ENCODE measurements at places on chromosomes 3 and 15.

- no peak for DNase-seq
These were observed 24.2 kb downstream of the HDAC11 start for GRCh38 chr3:13504161-13504831.

GRCh38 chr3:58986654-58987053 is 63.2 kb downstream of the CFAP20DC start:
- DNase-seq, result no peak

DNA sequence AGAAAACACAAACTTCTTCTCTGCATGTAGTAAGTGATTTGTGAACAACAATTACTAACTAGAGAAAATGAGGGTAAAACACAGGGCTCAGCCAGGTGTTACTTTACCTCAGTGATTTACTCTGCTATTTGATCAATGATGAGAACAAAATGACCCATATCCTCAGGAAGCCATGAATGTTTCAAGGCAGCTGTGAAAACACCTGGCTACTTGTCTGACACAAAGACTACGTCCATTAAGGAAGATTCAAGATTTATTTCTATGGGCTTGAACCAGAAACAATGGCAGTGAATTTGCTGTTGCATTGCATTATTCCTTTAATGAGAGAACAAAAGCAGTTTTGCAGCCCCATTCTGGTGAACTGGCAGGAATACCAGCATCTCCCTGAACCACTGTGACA is 374.6 kb upstream of the ARL6 start:
- no peak for DNase-seq

GRCh38 chr3:66039590-66039887 is 821 bp upstream of the MAGI1 start:
- DNase-seq, result no peak

DNA sequence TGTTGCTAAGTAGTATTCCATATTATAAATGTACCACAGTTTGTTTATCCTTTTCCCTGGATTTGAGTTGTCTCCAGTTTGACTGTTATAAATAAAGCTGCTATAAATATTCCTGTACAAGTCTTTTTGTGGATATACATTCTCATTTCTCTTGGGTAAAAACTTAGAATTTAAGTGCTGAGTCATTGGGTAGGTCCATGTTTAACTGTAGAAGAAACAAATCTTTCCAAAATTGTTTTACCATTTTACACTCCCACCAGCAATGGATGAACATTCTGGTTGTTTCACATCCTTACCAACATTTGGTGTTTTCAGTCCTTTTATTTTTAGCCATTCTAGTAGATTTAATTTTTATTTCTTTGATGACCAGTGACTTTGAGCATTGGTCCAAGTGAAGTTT is 74.0 kb upstream of the TNFAIP8L3 start:
- DNase-seq, result no peak

DNA sequence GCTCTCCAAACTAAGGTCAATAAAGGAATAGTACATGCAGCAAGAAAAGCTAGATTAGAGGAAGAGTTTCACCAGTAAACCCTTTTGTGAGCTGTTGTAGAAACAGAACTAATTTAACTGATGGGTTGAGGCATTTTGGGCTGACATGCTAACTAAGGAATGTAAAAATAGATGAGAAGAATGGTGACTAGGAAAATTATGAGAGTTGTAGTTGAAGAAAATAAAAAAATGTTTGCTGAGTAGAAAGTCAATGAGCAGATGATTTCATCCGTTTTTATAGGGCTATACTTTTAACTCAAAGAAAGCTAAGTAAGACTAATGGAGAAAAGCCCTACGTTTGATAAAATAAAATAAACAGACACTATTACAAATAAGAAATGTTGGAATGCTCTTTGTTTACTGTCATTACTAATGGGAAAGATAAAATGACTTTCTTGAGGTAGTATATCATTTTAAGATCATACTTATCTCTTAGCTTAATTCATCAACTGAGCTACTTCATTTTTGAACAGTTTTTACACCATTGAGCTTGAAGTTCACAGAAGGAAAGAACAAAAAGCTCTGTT is 209.4 kb upstream of the DPH6 start:
- no peak for DNase-seq

DNA sequence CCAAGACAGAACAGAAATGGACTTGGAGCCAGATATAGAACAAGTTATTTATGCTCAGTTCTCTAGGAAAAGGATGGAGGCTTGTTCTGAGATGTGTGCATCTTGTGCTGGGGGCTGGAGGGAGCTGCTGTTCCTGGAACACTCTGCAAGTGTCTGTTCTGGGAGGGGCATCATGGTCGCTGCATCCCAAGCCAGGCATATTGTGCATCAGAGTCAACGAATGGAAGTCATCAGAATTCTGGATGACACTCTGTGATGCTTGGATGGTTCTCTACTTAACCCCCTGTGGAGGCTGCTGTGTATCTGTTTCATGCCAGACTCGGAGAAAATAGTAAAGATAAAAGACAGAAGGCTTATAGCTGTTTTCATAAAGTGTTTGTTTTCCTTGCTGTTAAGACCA is 34.7 kb downstream of the RPL22L1 start:
- no peak for DNase-seq

DNA sequence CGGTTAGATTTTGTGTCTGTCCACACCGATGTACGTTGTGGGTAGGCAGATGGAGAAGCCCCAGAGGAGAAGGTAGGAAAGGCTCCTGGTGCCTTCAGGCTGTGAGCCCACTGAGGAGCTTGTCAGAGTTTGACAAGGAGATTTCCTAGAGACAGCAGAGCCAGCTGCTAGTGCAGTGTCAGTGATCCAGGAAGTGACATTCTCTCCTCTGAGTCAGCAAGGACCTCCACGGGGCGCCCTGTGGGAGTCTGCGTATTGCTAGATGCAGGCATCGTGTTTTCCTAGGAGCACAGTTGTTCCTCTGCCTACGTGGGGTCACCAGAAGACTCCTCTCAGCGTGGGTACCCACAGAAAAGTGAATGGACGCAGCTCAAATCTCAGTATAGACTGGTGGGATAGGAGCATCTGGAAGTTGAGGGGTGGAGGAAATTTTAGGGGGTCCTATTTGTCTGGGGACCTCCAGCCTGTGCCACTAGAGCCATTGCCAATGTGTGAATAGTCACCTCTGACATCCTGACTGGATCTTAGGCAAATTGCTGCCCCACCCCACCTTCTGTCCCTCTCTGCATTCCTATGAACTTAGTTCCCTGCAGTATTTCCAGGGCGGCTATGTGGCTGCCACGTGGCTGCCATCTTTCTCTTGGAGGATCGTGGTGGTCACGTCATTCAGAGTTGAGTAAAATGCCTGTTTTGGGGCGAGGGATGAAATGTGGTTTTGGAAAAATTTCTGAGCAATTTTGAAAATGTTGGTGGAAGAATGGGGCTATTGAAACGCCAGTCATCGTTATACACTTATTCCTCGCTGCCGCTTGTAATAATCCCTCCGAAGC is 84.8 kb upstream of the KLHL25 start:
- DNase-seq, result no peak

GRCh38 chr3:185931777-185932612 is 5.8 kb downstream of the TRA2B start:
- peak; percentile 24 for DNase-seq

GRCh38 chr3:177893331-177893730 is 642.9 kb upstream of the KCNMB2 start:
- no peak for DNase-seq

GRCh38 chr3:101495552-101495951 is 17.5 kb downstream of the SENP7 start:
- no peak for DNase-seq

DNA sequence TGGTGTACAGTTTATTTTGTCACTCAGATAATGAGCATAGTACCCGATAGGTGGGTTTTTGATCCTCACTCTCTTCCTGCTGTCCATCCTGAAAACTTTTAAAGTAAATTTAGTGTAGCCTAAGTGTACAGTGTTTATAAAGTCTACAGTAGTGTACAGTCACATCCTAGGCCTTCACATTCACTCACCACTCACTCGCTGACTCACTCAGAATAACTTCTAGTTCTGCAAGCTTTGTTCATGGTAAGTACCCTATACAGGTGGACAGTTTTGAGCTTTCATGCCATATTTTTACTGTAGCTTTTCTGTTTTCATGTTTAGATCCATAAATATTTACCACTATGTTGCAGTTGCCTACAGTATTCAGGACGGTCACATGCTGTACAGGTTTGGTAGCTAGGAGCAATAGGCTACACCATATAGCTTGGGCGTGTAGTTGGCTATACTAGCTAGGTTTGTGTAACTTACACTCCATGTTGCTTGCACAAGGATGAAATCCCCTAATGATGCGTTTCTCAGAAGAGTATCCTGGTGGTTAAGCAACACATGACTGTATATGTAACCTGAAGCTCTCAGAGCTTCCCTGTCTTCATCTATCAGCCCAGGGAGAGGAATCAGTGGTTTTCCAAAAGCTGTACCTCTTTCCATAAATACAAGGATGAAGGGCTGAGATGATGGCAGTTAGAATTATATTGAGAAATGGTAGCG is 87.6 kb upstream of the SLC25A26 start:
- no peak for DNase-seq

DNA sequence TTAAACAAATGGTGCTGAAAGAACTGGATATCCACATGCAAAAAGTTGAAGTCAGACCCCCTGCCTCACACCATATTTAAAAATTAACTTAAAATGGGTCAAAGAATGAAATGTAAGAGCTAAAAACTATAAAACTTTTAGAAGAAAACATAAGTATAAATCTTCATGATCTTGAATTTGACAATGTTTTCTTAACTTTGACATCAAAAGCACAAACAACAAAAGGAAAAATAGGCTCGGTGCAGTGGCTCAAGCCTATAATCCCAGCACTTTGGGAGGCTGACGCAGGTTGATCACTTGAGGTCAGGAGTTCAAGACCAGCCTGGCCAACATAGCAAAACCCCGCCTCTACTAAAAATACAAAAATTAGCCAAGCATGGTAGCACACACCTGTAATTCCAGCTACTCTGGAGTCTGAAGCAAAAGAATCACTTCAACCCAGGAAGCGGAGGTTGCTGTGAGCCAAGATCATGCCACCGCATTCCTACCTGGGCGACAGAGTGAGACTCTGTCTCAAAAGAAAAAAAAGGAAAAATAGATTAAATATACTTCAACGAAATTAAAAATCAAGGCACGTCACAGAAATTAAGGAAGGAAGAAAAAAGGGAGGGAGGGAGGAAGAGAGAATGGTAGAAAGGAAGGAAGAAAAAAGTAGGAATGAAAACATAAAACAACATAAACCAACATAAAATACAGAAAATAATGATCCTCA is 1.5 kb downstream of the RAB27A start:
- DNase-seq, result no peak

DNA sequence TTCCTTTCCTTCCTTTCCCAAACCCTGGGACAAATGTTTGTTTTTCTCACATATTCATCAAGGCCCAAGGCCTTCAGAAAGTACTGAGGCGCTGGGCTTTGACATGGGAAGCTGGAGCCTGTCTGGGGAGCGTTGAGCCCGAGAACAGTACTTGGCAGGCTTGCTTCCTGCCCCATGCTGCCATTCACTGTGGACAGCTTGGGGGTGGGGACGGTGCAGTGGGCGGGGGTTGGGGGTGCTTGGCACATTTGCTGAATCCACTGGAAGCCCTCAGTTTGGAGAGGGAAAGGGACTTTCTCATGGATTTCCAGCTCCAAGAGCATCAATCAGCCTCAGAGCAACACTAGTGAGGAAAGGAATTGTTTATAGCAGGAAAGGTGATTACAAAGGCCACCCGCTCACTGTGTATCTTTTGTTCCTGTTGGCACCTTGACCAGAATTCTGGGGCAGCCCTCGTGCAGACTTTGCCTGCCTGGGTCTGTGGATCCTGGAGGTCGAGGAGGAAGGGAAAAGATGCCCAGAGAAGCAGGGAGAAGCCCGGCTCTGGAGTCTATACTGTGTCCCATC is 199.8 kb upstream of the RGMA start:
- no peak for DNase-seq

GRCh38 chr15:22778796-22779195 is 7.6 kb upstream of the NIPA1 start:
- DNase-seq, result no peak

DNA sequence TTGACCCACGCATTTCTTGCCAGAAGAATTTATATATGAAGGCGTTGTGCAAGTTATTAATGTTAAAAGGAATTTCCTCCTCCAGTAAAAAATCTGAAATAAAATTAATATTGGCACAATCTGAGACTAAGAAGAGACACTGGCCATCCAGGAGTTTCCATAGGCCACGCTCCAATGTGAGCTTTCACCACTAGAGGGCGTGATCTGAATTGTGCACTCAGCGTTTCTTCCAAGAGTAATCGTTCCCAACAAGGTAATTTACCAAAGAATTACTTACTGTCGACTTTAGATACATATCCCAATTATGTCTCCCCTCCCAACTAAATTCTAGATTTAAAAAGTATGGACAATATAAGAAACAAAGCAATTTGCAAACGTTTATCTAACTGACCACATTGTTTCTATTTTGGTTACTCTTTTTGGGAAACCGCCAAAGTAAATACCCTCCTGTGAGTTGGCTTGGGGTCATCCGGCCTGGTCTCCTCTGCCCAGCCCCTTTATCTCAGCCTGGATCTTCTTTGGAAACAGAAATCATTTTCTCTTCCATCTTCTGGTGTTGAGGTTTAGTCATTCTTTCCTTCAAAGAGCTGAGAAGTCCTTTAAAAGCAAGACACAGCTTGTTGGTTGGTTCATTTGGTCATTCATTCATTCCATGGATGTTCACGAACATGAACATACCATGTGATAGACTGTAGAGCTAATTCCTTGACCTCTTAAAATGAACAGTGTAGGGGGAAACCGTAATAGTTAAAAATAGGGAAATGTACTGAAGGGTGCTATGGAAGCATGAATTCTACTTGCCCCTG is 26.2 kb downstream of the POLR2M start:
- DNase-seq, result peak; percentile 52

GRCh38 chr3:29720665-29721064 is 439.8 kb downstream of the RBMS3 start:
- DNase-seq, result no peak

GRCh38 chr15:49901996-49902684 is 216.9 kb downstream of the ATP8B4 start:
- DNase-seq, result no peak

DNA sequence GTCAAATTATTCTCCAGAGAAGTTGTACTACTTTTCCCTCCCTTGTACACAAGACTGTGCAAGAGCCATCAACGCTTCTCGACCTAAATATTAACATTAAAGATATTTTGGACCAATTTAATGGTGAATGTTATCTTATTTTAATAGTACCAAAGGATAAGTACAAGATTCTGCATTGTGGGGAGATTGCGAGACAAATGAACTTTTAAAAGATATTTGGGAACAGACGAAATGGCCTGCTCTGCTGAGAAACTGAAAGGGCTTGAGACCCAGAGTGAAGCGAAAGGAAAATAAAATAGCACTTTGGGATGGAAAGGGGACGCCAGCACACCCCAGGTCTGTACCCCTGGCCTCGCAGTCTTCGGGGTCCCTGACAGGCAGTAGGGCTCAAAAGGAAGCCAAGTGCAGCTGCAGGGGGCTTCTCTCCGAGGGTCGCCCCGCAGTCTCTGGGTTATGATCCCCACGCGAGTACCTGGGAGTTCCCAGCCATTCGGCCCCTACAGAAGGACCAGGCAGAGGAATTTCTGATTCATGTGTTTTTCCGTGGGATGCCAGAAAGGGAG is 97.6 kb upstream of the VGLL3 start:
- no peak for DNase-seq
